ENCODE measurements at places on chromosomes 13 and 19.

DNA sequence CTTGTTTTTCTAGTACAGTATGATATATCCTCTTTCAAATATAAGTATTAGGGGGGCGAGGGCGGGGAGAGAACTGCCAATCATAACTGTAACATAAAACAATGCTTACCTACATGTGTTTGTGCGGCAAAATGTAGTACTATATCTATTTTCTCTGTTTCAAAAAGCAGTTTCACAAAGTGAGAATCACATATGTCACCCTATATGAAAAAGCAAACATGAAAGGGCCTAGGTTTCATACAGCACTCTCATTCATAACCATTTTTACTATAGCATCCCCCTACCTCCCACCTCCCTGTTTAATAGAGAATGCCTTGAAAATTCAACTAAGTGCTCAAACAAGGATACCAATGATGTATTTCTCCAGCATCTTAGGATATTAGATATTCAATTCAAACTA lies 5.2 kb downstream of the TGDS start:
- peaks cover 6% of the 10 kb centered on the region for H3K4me1 ChIP-seq
- no peak overlapping the region for H3K27ac ChIP-seq
- no peak overlapping the region for H3K4me3 ChIP-seq
- H3K36me3 ChIP-seq, result peaks cover 8% of the 10 kb centered on the region

DNA sequence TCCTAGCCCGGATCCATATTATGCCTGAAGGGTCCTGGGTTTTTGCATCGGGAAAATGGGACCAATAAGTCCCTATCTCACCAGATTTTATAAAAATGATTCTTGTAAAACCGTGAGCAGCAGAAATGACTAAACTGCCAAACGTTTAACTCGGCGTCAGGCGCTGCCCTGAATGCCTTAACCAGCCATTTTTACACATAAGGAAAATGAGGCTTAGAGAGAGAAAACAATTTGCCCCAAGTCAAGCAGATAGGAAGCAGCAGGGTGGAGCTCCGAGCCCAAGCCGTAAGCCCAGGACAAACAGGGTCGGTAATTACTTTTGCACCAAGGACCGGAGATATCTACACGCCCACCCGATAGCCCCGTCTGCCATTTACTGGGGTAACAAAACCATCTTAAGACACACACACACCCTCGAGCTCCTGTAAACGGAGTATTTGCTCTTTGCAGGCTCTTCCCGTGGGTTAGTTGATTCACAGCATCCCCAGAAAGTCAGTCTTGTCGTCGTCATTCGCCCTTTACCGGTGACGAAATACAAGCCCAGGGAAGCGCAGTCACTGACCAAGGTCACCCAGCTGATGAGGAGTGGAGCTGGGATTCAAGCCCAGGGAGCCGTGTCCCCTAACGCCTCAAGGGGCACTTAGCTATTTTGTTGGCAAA lies 16.0 kb upstream of the MRI1 start:
- peak overlapping the region; percentile 61 for H3K4me3 ChIP-seq
- H3K27me3 ChIP-seq, result no peaks in the 10 kb centered on the region
- no peaks in the 10 kb centered on the region for H3K4me1 ChIP-seq
- peaks cover 16% of the 10 kb centered on the region for H3K36me3 ChIP-seq
- peak overlapping the region; percentile 27 for H3K27ac ChIP-seq
- peak; percentile 74 for DNase-seq

GRCh38 chr13:25868490-25868889 lies 183.3 kb downstream of the SHISA2 start:
- no peak overlapping the region for H3K4me3 ChIP-seq
- DNase-seq, result no peak
- H3K4me1 ChIP-seq, result no peaks in the 10 kb centered on the region
- no peaks in the 10 kb centered on the region for H3K27me3 ChIP-seq

- H3K4me1 ChIP-seq, result no peaks in the 10 kb centered on the region
- no peaks in the 10 kb centered on the region for H3K27me3 ChIP-seq
These were observed 21.3 kb downstream of the ZNF607 start for GRCh38 chr19:37698216-37698615.

DNA sequence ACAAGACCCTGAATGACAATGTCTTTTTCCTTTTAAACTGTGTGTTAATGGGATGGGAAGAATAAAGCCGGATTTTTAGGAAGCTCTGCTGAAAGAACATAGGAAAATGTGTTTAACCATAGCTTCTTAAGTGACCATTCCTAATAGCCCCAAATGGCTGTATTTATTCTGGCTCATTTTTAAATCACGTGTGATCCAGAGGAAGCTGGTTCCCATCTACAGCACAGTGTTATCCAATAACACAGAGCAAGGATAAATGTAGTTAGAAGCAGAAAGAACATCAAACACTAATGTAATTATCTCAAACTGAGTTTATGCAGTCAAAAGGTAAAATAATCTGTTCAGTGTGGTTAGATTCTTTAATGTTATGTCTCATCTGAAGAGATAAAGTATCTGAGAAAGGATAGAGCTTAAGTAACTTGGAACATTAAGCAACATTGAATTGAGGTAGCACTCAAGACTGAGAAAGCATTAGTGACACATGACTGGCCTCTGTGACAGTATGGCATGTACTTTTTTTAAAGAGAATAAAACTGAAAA lies 853.3 kb downstream of the GPC5 start:
- no peaks in the 10 kb centered on the region for H3K27me3 ChIP-seq
- no peak for DNase-seq
- no peak overlapping the region for H3K27ac ChIP-seq

DNA sequence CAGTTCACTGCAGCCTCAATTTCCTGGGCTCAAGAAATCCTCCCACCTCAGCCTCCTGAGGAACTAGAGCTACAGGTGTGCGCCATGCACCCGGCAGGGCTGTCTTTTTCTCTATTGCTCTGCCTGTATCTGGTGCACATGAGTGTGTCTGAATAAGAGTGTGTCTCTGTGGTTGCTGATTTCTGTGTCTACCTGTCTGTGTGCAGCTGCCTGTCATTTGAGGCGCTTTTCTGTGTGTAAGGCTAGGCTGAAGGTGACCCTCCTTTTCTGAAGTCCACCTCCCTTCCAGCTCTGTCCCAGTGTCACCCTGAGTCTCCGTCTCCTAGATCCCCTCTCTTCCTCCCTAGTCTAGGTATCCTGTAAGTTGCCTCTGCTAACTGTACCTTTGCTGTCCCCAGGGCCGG lies 1.5 kb upstream of the PRR12 start:
- no peak overlapping the region for H3K4me3 ChIP-seq
- no peak overlapping the region for H3K27ac ChIP-seq
- no peaks in the 10 kb centered on the region for H3K27me3 ChIP-seq
- peaks cover 7% of the 10 kb centered on the region for H3K4me1 ChIP-seq
- no peak for DNase-seq
- H3K36me3 ChIP-seq, result peaks cover 7% of the 10 kb centered on the region

GRCh38 chr13:45162194-45162593 lies 38.7 kb downstream of the KCTD4 start:
- peaks cover 9% of the 10 kb centered on the region for H3K36me3 ChIP-seq
- no peaks in the 10 kb centered on the region for H3K27me3 ChIP-seq
- no peak overlapping the region for H3K4me3 ChIP-seq
- peak; percentile 44 for DNase-seq

DNA sequence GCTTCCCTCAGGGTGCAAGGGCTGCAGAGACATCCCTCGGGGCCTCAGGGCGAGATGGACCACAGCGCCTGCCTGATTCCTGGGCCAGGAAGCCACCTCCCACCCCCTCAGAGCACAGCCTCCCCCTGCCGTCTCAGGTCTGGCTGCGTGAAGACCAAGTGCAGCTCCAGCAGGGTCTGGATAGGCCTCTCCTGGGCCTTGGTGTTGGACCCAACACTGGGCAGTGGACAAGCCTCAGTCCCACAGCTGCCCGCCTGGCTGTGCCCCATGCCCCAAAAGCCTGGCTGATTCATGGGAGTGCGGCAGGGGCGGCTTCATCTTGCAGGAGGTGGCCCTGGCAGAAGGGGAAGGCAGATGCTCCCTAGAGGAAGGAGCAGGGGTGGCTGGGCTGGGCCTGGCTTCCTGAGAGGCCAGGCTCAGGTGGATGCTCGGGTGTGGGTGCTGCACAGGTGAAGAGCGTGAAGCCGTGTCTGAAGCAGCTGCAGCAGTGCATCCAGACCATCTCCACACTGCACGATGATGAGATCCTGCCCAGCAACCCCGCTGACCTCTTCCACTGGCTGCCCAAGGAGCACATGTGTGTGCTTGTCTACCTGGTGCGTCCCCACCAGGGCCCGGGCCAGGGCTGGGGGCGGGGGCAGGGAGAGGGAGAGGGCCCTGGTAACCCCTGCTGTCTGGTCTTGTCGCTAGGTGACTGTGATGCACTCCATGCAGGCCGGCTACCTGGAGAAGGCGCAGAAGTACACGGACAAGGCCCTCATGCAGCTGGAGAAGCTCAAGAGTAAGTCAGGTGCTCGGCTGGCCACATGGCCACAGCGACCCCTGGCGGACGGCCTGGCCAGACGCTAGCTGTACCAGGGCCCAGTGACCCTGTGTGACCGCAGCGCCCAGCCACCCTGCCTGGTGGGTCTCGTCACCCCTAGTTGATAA lies 21.7 kb downstream of the MAU2 start:
- H3K4me3 ChIP-seq, result no peak overlapping the region
- no peaks in the 10 kb centered on the region for H3K27me3 ChIP-seq
- H3K4me1 ChIP-seq, result no peaks in the 10 kb centered on the region
- H3K27ac ChIP-seq, result no peak overlapping the region
- peak; percentile 46 for DNase-seq

Measured in IMR-90 (cell line).